Left kidney (tissue), 8 donors: ENCODE measurements at places on chromosomes 5 and 9.

GRCh38 chr5:158560170-158560569 lies 539.5 kb downstream of the EBF1 start:
- DNase-seq: no peak

DNA sequence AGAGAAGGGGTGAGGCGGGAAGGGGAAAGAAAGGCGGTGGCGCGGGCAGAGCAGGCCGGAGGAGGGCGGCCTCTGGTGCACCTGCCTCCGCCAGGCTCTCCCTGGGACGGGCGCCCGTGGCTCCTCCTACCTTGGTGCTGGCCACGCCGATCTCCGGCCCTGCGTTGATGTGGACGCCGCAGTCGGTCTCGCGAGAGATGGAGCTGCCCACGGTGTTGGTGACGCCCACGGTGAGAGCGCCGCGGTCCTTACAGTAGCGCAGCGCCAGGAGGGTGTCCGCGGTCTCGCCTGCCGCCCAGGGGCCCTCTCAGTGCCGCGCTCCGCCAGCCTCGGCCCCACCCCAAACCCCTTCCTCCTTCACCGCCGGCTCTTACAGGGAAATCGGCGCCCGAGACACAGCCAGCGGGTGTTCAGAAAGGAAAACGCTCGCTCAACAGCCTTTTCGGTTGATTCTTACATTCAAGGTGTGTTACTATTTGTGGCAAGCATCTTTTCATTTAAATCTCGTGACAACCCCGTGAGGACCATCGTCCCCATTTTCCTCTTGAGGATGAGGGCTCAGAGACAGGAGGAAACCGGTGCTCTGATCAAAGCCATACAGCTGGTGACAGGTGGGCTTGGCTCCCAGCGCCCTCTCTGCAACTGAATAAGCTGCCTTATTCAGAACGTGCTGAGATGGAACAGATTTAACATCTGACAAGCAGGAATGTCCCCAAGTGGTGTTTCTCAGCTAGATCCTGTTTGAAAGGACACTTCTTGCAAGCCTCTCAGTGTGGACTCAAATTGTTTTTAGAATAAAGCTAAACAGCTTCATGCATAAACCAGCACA lies 22.0 kb upstream of the MAPK9 start:
- DNase-seq: peak; percentile 62

- DNase-seq: no peak
These were observed 194.1 kb upstream of the EFNA5 start for GRCh38 chr5:107864793-107865192.

- no peak for DNase-seq
These were observed 35.3 kb downstream of the ZDHHC11B start for GRCh38 chr5:749101-749670.

GRCh38 chr5:76938177-76938576 lies 14.7 kb upstream of the CRHBP start:
- DNase-seq: no peak

DNA sequence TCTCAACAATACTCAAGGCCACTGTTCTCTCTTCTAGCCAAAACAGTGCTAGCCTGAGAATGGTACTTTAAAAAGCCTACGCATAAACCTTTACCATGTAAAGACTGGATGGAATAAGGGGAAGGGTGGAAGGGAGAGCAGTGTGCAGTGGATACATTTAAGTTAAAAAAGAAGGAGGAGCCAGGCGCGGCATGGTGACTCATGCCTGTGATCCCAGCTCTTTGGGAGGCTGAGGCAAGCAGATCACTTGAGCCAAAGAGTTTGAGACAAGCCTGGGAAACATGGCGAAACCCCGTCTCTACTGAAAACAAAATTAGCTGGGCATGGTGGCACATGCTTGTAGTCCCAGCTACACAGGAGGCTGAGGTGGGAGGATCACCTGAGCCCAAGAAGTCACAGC lies 127.7 kb upstream of the KIF2A start:
- DNase-seq: no peak

- DNase-seq: no peak
These were observed 208.6 kb downstream of the CAAP1 start for GRCh38 chr9:26684029-26684428.

- no peak for DNase-seq
These were observed 54.7 kb downstream of the ANXA2R start for GRCh38 chr5:42985129-42986037.

DNA sequence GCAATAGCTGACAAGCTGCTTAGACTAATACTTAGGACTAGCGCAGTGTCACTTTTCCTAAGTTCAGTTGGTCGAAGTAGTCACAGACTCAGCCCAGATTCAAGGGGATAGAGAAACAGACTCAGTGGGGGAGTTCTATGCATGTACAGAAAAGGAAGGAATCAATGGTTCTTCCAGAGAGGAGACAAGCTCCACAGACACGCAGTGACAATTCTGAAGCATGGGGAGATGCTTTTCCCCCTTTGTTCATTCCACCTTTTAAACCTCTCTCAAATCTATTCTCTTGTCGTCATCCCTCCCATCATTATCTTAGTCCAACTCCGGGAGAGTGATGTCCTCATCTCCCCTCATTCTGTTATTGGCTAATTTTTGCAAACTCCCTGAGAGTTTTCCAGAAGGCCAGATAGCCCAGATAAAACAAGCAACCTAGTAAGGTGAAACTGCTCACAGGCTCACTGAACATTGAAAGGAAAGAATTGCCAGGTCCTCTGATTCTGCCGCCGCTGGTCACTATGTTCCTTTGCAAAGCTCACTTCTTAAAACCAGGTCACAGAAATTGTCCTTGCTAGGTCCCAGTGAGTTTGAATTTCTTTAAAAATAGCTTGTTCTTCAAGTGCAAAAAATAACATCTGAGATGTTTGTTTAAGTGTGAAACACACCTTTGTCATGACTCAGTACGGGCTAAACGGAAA lies 13.4 kb upstream of the STRBP start:
- DNase-seq: no peak

GRCh38 chr5:145443964-145444363 lies 391.2 kb downstream of the PRELID2 start:
- DNase-seq: no peak

- DNase-seq: no peak
These were observed 157.3 kb upstream of the ALDH1B1 start for GRCh38 chr9:38235244-38235643.
